Activated CD4-positive, CD25-positive, alpha-beta regulatory T cell (primary cell): ENCODE measurements at places on chromosomes 4 and X.

- no peak for DNase-seq
These were observed 423.1 kb downstream of the ADAM29 start for GRCh38 chr4:175341203-175341755.

- DNase-seq: no peak
These were observed 70.1 kb upstream of the TMLHE start for GRCh38 chrX:155682834-155683233.

DNA sequence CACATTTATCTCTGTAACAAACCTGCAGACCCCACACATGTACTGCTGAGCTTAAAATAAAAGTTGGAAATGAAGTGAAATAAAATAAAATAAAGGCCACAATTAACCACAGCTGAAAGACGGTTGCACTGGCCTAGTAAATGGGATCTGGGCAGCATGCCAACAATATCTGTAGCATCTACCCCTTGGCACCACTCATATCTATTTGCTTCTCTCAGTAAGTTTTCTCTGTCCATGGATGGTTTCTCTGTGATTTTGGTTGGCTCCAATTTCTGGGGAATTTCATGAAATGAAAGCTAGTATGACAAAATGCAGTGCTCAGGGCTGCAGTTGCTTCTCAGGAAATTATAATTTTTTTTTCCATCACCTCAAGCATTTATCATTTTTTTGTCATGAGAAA, 172.0 kb upstream of the IL15 start:
- DNase-seq: no peak

DNA sequence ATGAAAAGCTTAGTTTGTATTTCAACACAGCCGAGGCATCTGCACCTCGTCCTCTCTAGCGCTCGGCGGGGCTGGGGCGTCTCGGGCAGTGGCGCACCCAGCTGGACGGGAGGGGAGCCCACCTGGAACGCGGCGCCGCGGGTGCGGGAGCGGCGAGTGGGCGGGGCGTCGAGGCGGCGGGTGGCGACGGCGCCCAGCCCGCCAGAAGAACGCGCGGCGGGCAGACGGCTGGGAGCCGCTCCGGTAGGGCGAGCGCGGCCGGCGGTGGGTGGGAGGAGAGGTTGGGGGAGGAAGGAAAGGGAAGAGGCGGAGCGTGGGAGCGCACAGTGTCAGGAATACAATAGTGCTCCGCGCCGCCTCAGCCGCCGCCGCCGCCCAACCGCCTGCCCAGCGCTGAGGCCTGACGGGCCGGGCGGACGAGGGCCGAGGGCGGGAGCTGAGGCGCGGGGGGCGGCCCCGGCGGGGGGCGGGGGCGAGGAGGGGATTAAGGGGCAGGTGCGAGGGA, at the start of gene JADE3:
Gene JADE3, plus strand, starts transcription at position 324 of the 505 bp plus-strand sequence. CDS start 72,474 bp downstream, outside the sequence.
- peak; percentile 1 for DNase-seq

DNA sequence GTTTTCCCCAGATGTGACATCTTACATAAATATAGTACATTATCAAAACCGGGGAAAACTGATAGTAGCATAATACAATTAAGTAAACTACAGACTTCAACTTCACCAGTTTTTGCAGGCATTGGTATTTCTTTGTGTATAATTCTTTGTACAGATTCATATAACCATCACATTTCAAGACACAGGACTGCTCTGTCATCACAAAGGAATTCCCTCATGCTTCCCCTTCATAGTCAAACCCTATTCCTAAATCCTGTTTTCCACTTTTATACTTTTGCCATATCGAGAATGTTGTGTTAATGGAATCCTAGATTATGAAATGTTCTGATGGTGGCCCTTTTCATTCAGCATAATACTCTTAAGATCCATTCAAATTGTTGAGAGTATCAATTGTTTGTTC, 36.0 kb downstream of the STIM2 start:
- DNase-seq: no peak

GRCh38 chrX:72294497-72294896, 11.2 kb downstream of the CITED1 start:
- no peak for DNase-seq

GRCh38 chrX:72540318-72540717, 32.3 kb downstream of the HDAC8 start:
- no peak for DNase-seq

DNA sequence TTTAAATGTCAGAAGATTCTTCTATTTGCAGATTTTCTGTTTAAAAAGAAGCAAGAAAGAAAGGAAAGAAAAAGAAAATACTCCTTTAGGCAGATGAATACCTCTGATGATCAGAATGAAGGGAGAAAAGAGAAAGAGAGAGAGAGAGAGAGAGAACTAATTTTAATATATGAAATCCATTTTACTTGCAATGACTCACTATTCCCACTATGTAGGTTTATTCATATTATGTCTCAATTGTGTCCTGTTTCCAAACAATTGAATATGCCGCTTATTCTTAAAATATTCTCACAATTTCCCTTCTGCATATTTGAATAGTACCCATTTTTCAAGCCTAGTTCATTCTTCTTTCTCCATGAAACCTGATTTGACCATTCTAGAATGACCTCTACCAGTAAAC, 11.7 kb downstream of the MEPE start:
- no peak for DNase-seq

DNA sequence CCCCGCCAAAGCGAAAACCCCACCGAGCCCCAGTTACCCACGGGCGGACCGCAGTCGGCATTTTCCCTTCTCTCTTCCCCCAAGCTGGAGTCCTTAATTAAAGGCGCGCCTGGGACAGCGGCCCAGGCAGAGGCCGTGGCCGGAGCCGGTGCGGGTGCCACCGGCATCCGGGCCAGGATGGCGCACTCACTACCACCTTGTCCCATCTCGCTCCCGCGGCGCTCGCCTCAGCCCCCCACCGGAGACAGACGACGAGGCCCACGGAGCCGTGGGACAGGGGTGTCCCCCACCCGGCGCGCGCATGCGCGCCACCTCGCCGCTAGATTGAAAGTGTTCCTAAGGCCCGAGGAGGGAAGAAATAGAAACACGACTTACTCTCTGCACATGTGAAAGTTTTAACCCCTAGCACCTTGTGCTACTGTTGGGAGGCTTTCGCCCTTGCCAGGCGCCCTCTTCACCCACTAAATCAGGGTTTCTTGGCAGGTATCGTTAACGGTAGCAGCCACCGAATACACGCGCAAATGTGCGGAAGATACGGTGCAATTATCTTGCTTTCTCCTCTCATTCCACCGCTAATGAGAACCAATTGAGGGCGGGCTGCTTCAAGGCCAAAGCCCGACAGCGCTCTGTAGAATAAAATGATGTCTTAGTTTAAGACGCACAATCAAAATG, 64.3 kb upstream of the CCDC160 start:
- DNase-seq: no peak

DNA sequence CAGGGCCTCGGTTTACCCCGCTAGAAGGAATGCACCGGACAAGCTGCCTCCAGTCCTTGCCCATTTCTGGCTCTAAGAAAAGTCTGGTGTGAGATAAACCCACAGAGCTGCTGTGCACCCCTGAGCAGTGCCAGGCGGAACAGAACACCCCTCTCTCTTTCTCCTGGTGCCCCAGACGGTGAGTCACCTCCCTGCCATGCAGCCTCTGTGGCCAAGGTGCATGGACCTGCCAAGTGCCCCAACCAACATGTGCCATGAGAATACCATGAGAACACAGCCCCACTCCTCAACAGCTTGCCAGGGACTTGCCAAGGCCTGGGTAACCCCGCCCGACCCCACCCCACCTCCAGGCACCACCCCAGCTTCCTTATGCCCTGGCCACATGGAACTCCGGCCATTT, 47.7 kb upstream of the MAN2B2 start:
- no peak for DNase-seq

GRCh38 chr4:122663814-122664610, 43.1 kb upstream of the IL21 start:
- DNase-seq: no peak

DNA sequence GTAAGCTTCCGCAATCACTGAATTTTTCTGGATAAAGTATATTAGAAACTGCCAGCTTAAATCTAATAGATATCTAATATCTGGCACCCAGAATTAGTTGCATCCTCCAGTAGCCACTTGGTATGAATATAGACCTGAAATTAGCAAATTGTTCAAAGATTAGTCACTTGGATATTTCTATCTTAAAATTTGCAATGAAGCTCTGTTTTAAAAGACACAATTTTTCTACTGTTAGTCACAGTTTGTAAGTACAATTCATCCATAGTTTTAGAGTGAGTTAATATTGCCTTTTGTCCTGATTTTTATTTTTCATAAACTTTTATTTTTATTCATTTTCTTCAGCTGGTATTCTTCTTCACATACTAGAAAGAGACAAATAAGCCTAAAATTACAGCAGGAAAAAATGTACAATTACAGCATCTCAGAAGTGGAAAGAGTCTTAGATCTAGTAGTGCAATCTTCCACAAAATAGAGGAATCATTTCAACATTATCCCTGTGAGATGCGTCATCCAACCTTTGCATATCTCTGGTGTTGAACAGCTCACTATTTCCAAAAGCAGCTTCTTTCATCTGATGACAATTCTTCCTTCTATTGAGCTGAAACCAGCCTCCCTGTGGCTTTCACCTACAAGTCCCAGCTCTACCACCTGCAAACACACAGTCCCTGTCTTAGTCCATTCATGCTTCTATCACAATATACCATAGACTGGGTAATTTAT, 190.0 kb upstream of the AR start:
- DNase-seq: no peak

DNA sequence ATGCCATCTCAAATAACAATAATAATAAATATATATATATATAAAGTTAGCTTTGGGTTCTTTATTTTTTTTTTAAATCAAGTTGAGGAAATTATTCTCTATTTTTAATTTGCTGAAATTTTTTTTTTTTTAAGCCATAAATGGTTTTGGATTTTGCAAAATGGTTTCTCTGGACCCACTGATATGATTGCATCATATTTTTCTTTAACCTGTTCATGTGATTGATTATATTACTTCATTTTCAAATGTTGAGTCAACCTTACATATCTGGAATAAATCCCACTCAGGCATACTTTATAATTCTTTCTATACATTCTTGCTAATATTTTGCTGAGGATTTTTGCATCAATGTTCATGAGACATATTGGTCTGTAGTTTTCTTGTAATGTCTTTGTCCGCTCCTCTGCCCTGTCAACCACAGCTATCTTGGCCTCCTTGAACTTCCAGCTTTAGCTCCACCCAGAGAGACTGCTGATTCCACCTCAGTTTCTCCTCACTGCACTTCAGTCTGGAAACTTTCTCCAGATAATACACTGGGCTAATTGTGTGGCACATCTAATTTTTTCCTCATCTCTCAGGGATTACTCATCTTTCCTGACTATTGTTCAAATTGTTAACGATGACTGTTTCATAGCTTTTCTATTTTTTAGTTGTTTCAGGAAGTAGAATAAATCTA, 160.9 kb upstream of the GIMD1 start:
- DNase-seq: no peak

- no peak for DNase-seq
These were observed 9.3 kb downstream of the SORCS2 start for GRCh38 chr4:7201420-7202305.

DNA sequence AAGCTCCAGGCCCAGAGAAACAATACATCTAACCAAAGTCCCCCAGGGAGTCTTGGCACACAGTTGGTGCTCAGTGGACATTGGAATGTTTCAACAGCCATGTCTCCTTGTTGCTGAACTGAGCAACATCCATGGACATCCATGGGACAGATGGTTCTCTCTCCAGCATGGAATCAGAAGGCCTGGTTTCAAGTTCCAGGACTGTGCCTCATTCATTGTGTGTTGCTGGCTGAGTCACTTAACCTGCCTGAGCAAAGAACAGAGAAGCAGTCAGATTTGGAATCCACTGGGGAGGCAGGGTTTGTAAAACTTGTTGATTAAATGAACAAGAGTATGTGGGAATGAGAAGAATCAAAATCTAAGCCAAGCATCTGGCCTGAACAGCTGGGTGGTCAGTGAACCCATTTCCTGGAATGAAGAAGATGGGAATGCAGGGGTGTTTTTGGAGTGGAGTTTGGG, 147.9 kb downstream of the CHIC2 start:
- no peak for DNase-seq

DNA sequence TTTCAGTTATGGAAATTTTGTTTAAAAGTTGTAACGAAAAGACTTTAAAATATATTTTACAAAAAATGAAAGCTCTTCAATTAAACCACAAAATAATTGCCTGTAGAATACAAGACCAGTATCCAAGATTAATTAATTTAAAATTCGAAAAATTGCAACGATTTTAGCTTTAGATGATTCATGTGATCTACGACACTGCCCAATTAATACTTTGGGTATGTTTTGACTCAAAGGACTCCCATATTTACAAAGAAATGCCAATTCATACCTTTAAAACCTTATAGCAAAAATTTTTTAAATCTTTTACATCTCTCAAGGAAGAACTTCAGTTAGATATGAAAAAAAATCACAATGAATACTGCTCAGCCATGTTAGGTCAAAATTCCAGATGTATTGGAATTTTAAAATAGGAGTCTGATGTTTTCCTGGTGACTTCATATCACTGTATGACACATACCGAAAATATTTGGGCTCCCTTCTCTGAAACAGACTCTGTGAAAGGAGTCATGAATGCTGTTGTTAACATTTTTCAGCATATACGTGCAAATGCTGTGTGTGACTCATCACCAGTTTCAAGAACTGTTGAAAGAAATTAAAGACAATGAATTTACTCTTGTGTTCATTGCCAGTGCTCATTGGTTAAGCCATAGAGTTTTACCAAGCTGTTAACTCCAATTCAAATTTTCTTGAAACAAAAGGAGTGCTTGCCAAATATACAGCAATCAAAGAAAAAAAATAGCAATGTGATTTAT, 13.8 kb upstream of the SMS start:
- DNase-seq: no peak

DNA sequence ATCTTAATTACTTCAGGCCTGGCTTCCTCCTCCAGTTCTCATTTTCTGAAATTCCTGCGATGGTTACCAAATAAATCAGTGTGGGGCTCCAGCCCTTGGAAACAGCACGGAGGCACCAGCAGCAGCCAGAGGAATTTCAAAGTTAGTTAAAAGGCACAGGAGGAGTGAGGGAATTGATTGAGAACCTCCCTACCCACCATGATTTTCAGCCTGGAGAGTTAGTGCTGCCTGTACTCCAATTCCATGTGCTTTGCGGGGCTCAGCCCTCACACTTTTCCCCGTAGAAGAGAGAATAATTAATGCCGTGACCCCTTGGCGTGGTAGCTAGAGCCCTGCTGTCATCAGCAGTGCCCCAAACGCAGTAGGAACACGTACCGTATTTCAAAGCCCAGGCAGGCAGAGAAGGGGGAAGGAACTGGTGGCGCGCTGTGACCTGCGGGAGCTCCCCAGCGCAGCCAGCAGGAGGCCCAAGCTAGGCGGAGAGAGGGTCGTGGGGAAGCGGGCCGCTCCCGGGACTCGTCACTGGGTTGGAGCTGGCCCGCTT, 84.0 kb upstream of the IGFBP7 start:
- DNase-seq: no peak
